ENCODE measurements at places on chromosomes 5 and 9. TPM values are rescaled to one million over a fixed set of nuclear protein-coding genes. Genes with fewer than 3 reads are reported as not detected.

Gene CRB2
- 0.10 TPM for polyA plus RNA-seq

DNA sequence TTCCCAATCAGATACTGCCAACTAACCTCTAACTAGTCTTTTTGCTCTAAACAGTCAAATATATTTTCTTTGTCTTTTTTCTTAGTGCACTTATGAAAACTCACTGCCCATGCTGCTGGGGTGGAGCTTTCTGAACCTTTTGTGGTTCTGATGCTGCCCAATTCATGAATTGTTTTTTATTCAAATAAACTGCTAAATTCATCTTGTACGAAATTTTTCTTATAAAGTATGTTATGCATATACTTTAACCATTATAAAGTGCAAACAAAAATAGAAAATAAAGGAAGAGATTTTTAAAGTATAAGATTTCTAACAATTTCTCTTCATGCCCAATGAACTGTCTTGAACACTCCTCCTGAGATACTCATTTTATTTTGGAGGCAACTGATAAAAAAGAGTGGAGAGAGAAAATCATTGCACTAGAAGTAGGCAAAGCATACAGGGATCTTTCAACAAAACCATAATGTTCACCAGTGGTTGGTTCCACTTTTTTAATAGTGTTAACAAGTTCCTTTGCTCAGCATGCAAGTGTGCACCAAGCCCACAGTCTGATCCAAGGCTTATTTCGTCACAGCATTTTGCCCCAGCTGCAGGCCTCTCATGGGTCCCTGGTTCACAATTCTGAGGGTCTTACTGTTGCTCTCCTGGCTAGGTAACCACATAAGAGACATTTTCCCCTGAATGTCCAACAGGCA lies 6.2 kb upstream of the FYB1 start:
- no peak for DNase-seq

- no peak for DNase-seq
These were observed 4.9 kb downstream of the SH3GLB2 start for GRCh38 chr9:129023036-129023907.

Gene TMEM174
- not detected for polyA plus RNA-seq

DNA sequence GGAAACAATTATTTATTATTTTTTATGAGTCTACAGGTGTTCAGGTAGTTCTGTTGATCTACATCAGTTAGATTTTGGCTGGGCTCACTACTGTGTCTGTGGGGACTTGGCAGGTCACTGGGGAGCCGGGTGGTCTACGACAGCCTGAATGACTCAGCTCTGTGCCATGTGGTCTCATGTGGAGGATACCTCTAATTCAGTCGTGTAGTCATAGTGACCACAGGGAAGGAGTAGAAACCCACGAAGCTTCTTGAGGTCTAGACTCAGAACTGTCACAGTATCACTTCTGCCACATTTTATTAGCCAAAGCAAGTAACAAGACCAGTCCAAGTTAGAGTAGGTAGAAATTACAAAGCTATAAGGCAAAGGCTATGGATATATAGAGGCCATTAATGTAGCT lies 64.7 kb upstream of the GRAMD2B start:
- no peak for DNase-seq

DNA sequence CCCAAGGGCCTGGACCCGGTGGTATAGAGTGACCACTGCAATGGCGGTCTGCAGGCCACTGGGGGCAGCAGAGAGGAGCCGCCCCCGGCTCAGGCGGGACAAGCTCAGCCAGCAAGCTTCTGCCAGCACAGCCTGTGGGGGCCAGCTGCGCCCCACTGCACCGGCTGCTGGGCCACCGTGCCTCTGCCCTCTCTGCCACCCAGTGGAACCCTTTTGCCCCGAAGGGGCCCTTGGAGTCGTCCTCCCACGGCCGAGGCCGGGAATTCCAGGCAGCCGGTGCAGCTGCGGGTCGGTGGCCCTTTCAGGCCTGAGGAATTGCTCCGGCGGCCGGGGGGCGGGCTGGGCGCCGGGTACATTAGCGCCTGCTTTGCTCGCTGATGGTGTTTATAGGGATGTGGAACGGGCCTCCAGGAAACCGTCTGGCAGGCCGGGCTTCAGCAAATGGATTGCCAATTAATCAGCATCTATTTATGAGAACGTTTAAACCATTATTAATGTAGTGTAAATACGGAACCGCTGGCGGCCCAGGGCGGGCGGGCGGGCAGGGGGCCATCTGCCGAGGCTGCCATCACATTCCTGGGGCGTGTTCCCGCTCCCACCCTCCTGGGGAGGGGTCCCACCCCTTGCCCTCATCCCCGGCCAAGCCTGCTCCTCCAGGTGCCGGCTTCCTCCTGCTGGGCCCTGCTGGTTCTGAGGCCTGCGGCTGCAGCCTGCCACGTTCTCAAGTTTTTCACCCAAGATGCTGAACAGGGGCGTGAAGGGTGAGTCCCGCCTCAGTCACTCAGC lies 127.4 kb downstream of the BARX1 start:
- DNase-seq = peak; percentile 62

Gene ZCCHC7
- polyA plus RNA-seq = 15.7 TPM

Gene FBP2
- polyA plus RNA-seq = not detected

DNA sequence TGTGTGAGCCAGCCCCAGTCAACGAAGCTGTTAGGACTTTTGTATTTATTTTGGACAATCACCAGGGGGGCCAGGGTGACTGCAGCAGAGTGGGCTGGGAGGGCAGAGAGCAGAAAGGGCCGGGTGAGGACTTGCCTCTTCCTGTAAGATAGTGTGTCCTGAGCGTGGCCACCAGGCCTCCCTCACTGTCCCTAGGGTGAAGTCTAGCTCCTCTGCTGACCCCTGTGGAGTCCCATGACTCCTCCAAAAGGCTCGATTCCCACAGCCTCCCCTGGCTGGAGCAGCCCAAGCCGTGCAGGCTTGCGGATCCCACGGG lies 147.8 kb downstream of the RXRA start:
- no peak for DNase-seq

Measured in A549 (cell line).